Glomerular endothelial cell (primary cell): ENCODE measurements at places on chromosomes 7 and 10.

DNA sequence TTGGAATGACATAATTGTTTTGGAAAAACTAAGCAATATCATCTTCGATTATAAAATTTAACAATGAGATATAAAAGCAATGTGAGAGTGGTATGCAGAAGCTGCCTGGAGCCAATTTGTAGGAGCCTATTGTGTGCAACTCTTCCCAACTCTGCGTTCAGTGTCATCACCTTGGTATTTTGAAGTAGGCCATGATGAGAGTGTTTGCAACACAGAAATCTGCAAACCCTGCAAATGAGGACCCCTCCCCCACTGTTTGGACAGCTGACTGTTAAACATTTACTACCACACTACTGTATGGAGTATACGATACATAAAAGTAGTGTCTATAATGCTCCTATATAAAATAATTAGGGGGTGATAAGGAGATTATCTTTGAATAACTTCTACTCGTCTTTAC lies 531.3 kb downstream of the ATRNL1 start:
- no peak for DNase-seq

- DNase-seq: no peak
Observed at GRCh38 chr10:63795094-63795860, 274.1 kb downstream of the REEP3 start.

GRCh38 chr10:124250506-124250905 lies 157.1 kb upstream of the CHST15 start:
- DNase-seq: no peak

DNA sequence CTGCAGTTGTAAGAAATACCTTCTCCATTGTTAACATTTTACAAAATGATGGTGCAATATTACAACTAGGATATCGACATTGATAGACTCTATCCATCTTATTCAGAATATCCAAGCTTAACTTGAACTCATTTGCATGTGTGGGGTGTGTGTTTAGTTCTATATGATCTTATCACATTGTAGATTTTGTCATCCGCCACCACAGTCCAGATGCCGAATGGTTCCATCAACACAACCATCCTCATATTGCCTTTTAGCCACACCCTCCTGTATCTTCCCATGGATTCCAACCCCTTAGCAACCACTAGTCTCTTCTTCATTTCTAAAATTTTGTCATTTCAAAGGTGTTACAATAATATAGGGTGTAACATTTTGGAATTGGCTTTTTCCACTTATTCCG lies 452.9 kb upstream of the AKR1E2 start:
- no peak for DNase-seq

- no peak for DNase-seq
Observed at GRCh38 chr7:107206136-107206535, 37.3 kb downstream of the HBP1 start.

- no peak for DNase-seq
Observed at GRCh38 chr7:79051915-79052314, 401.6 kb downstream of the MAGI2 start.

DNA sequence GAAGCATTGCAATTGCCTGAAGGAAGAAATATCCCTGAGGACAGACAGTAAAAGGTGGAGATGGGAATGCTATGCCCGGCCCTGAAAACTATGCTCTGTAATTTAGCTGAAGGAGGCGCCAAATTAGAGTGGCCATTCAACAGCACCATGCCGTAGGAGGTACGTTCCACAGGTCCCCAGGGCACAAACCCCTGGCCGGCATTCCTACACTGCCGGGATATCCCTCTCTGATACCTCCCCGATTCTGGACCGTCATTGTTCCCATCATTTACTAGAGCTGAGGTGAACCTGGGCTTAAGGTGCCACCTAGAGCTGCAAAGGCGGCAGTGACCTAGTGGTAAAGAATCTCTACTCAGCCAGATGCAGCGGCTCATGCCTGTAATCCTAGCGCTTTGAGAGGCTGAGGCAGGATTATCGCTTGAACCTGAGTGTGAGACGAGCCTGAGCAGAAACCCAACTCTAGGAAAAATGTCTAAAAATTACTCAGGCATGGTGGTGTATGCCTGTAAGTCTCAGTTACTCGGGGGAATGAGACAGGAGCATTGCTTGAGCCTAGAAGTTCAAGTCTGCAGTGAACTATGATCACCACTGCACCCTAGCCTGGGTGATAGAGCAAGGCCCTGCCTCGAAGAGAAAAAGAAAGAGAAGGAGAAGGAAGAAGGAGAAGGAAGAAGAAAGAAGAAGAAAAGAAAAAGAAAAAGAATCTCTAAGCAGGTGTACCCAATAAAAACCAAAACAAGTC lies 53.0 kb upstream of the TNKS2 start:
- DNase-seq: no peak

DNA sequence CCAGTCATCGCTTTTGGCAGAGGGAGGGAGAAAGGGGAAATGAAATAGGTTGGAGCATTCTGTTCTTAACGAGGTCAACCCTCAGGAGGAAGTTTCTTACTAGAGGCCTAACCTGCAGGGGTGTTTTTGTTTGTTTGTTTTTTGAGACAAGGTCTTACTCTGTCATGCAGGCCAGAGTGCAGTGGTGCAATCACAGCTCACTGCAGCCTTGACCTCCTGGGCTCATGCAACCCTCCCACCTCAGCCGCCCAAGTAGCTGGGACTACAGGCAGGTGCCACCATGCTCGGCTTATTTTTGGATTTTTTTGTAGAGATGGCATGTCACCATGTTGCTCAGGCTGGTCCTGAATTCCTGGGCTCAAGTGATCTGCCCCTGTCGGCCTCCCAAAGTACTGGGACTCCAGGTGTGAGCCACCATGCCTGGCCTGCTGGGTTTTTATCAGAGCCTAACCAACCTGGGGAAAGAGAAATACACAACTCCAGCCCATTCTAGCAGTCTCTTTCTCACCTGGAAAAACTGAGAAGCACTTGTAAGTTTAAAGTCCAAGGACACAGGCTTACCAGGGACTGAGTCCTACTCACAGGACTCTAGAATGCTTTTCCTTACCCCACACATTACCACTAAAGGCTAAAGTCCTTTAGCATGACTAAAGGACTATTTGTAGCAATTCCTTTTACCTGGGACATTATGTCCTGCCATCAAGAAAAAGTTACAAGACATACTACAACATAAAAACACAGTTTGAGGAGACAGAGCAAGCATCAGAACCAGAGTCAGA lies 101.0 kb upstream of the EGFR start:
- no peak for DNase-seq

DNA sequence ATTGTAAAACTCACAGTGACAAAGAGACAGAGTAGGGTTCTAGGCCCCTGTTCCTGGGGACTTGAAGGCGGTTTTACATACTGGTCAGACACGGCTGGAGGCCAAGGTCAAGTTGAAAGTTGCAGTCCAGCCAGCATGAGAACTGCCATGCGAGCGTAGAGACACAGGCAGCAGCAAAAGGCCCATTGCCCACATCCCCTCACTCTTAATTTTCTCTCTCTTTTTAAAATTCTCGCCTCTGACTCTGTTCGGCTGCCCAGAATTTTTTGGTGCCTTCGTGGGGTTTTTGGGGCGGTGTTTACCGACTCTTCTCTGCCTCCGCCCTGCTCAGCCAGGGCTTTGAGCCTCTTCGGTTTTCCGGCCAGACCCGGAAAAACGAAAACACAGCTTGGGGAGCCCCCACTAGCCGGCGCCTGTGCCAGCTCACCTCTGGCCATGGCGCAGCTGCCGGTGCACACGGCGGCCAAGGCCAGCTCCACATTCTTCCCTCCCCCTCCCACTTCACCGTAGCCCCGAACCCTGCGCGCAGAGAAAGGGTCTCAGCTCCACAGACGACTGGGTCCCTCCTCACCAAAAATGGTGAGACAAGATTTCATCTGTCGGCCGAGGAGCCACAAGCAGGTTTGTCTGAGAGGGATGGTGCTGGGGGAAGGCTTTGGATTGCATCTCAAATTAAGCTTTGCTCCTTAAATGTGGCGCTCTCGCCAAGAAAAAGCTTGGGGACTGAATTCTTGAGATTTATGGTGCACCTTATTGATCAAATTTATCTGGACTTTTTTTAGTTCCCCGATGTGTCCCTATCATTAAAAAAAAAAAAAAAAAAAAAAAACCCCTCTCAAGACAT lies 2.3 kb upstream of the HOXA13 start:
- DNase-seq: no peak

GRCh38 chr7:67653856-67654454 lies 657.3 kb downstream of the TYW1 start:
- no peak for DNase-seq

- no peak for DNase-seq
Observed at GRCh38 chr10:91709394-91709798, 76.5 kb upstream of the PPP1R3C start.

DNA sequence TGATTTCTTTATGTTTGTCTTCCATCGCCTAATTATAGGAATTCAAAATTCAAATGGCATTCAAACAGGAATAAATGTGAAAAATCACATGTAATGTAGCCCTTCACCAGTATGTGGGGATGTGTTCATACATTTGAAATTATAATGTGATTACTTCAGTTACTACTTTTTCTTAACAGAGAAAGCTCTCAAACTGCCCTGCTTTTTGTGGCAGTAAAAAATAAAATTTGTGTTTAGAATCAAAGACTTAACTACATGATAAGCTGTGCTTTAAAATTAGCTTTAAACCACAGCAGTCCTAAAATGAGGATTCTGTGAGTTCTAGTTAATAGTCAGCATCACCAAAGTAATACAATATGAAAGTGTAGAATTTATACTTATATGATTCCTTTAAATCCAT lies 7.8 kb upstream of the HERC4 start:
- DNase-seq: no peak

DNA sequence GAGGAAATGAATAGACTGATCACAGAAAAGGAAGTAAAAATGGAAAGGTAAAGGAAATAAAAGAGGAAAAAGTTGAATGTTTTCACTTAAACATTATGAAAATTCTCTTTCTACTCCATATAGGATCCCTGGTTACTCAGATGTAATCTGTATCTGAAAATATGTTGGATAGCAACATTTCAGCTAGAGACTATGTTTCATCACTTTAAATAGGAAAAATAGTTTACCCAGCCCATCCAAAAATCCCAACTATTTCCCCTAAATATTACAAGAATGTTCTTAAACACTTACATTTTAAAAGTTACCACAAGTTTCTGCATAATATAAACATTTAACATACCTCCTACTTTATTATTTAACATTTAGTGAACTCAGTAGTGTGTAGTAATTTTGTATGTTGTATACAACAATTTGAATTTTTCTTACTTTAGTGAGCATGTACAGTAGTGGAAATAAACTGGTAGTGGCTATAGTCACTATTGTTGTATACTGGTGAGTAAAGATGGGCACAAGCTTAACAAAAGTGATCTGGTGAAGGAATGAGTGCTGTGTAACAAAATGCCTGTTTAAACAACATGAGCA lies 27.1 kb downstream of the SLF2 start:
- DNase-seq: no peak

GRCh38 chr10:22340329-22341189 lies 4.7 kb upstream of the SPAG6 start:
- DNase-seq: no peak

- no peak for DNase-seq
Observed at GRCh38 chr7:20661884-20662283, 46.4 kb downstream of the ABCB5 start.
